ENCODE measurements at places on chromosomes 2 and 18.

- DNase-seq = no peak
Observed at GRCh38 chr18:13808294-13809042, 15.5 kb upstream of the MC5R start.

DNA sequence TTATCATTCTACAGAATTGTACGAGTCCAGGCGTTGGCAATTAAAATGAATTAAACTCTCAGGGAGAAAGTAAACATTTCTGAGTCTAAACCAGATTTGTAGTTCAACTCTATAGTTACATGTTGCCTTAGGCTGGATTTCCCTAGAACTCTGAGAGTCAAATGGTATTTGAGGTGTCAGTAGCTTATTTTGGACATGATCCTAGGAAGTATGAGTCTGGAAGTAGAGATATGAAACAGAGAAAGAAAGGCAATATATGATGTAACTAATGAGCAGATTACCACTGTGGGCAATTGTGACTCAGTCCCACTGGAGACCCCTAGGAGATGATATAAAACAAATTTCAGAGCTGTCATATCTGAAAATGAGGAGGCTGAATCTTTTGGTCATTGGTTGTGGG is 199.1 kb upstream of the UBE2E3 start:
- DNase-seq = no peak

DNA sequence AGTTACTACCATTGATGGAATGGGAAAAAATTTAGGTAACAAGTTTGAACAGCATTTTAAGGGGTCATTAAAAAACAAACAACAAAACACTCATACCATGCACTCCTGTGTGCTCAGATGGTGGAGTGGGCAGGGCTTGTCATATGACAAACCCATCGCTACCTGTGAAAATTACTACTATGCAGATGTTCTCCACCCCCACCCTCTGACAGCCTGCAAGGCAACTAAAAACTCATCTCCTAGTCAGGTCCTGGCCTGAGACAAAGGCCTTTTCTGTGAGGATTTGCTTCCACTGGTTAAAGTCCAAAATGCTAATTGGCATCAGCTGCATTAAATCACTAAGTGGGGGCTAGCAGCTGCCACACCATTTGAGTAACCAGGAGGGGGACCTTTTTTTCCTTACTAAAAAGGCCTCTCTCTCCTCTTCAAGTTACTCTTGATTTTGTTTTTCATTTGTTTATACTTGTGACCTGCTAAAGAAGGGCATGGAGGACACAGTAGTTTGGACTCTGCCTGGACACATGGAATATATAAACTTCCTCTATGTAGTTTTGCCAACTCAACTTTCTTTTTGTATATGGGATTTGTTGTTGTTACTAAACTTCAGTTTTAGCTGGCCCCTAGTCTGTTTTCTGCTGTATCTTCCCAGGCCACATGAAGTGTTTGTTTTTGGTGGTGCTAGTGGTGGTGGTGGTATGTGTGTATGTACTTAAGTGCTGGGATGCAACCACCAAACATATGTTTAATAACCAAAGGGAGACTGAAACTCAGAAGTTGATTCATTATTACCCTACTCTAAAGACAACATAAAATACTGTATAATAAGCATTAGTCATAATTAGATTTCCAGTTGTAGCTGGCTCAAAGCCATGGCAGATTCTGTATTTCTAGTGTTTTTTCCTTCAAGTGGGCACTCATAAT is 121.3 kb downstream of the MAP4K4 start:
- no peak for DNase-seq

DNA sequence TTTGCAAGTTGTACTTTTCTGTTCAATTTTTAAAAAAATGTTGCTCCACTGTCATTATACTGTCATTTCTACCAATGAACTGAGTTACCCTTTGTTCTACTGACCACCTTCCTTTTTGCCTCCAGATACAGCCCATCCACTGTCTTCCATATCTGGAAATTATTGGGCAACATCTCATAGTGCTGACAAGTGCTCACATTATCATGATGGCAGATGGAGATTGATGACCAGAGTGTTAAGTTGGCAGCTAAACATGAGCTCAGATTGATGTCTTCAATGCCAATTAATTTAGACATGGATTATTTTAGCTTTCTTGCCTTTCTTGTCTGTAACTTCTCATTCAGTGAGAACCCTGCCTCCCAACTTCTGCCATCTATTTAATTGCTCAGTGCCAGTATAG is 76.6 kb downstream of the KIAA1328 start:
- no peak for DNase-seq

GRCh38 chr2:127177617-127178263 is 42.4 kb downstream of the CYP27C1 start:
- DNase-seq = no peak

GRCh38 chr18:36818652-36819051 is 10.2 kb downstream of the TPGS2 start:
- DNase-seq = no peak

DNA sequence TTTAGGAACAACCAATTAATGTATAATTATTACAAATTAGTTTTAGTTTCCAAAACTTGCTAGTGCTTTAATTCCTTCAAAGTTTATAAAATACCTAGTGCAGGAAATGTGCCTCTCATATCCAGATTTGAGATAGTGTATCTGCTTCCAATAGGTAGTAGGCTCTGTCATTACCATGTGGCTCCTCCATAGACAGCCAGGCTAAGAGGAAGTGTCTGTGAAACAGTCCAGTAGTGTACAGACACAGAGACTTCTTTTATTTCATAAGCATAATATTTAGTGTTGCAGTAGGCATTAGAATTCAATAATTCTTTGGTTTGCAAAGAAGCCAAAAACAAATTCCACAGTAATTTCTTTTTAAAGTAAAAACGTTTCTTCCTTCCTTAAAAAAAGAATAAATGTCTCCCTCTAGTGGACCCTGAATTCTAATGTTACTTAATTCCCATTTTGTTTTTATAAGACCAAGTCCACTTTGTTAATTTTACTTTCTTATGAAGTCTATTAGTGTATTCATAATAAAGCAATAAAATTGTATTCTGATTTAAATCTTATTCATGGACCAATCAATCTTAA is 101.2 kb downstream of the NEB start:
- DNase-seq = no peak

DNA sequence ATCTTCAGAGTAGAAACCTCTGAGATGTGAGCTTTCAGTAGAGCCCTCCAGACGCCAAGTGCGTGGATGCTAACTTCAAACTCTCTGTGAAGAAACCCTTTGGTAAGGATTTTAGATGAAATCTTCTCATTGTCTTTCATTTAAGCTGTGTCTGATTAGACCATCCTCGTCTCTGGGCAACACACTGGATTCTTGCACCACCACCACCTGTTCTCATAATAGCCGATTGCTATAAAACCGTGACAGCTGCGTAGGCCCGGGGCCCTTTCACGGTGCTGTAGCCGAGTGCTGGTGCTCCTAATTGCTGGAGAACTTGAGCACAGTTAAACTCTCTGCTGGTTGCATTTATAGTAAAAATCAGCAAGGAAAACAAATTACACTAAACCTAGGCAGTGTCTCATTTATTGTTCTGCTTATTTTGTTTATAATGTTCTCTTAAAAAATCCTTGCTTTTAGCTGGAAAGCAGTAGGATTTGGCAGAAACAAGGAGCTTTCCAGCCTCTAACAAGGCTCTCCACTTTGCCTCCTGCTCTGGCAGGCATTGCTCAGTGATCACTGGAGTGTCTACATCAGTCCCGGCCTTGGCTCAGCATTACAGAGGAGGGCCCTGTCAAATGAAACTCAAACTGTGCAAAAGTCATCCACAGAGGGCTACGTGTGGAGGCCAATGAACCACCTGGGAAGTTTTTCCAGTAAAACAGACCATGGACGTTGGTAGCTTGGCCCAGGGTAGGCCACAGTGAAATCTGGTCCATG is 40.9 kb upstream of the MBP start:
- no peak for DNase-seq

GRCh38 chr2:105364436-105365139 is 27.2 kb downstream of the C2orf49 start:
- peak; percentile 64 for DNase-seq

GRCh38 chr2:197140045-197140444 is 170.5 kb downstream of the ANKRD44 start:
- DNase-seq = no peak

Data from osteoblast (primary cell).